Stimulated activated CD4-positive, alpha-beta T cell treated with anti-CD3 and anti-CD28 coated beads, Interleukin-2, amount 100 ng/mL, for 48 hours (primary cell): ENCODE measurements at places on chromosomes 3 and 15.

DNA sequence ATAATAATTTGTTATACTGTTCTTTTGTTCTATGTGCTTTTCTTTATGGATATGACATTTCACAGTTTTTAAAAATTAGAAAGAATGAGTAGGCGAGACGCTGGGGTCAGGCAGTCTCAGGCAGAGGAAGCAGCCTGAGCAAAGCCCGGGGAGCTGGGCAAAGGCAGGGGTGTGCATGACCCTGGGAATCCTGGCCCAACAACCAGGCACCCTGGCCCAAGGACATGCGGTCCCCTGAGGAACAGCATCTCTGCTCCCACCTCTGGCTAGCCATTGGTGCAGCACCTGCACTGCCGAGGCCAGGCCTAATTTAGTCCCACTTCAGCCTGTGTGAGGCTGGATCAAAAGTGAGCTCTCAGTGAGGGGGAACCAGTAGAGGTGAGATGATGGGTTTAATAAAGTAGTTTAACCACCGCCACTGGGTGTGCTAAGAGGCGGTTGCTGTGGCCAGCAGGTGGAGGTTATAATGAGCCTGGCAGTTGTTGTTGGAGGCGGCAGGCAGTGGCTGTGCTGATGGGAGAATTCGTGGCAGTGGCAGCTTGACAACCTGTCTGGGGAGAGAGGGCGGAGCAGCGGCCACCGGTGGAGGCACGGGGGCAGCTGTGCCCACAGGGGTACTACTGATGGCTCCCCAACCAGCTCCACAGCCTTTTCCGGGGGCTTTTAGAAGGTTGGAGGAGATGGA lies 41.5 kb downstream of the PRKCD start:
- DNase-seq = no peak

- DNase-seq = no peak
Measured at GRCh38 chr3:5136919-5137429, 14.9 kb downstream of the ARL8B start.

DNA sequence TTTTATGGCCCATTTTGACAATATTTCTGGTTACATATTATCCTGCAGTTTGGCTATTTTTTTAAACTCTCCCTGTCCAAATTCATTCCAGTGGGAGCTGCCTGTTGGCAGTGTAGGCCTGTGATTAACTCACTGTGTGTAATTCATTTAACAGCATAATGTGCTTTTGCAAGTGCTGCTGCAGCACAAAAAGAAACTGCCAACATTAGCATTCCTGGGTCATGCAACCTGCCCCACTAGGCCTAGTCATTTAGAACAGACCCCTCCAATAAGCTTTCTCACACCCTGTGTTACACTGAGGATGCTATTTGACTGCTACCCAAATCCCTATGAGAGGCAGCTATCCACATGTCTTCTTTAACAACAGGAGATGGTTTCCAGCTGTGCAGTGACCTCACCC lies 251.2 kb upstream of the UBE2E2 start:
- DNase-seq = no peak

DNA sequence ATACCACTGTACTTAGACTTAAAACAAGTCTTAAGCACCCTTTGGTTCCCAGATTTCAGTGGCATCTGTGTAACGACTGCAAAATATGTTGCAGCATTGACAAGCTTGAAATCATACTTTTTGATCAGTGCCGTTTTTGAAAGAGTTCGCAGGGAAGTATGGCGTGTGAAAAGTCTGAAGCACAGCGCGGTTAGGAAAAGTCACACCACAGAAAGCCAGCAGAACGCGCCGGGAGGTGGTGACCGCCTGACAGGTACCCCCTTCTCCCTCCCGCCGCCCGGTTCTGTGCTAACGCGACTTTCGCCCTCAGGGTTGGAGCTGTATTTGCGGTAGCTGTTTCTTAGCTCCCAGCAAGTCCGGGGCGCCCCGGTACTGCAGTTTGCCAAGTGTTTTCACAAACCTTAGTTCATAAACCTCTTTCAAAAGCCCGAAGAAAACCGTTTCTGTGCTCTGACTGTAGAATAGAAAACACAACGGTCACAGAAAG lies 481 bp upstream of the CRYBG3 start:
- DNase-seq = no peak

GRCh38 chr3:49772703-49773102 lies 13.6 kb downstream of the IP6K1 start:
- DNase-seq = no peak

- DNase-seq = no peak
Measured at GRCh38 chr15:91790836-91791235, 62.7 kb upstream of the SLCO3A1 start.

GRCh38 chr15:32747921-32748342 lies 30.1 kb downstream of the GREM1 start:
- DNase-seq = no peak

DNA sequence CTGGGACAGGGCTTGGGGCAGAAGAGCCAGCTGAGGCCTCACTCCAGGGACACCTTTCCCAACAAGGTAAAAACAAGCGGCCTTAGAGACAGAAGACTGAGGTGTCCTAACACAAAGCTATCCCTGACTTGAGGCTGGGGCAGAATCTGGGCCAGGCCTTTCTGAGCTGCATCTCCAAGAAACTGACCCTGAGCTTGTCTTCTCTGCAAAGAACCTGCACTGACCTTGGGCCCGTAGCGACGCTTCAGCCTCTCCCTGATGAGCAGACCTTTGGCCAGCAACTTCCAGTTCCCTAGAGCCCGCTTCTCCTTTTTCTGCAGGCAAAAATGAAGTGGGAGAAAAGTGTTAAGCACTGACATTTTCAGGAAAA lies 22.2 kb downstream of the TMEM43 start:
- no peak for DNase-seq

GRCh38 chr3:72230774-72231379 lies 445.9 kb upstream of the PROK2 start:
- no peak for DNase-seq

DNA sequence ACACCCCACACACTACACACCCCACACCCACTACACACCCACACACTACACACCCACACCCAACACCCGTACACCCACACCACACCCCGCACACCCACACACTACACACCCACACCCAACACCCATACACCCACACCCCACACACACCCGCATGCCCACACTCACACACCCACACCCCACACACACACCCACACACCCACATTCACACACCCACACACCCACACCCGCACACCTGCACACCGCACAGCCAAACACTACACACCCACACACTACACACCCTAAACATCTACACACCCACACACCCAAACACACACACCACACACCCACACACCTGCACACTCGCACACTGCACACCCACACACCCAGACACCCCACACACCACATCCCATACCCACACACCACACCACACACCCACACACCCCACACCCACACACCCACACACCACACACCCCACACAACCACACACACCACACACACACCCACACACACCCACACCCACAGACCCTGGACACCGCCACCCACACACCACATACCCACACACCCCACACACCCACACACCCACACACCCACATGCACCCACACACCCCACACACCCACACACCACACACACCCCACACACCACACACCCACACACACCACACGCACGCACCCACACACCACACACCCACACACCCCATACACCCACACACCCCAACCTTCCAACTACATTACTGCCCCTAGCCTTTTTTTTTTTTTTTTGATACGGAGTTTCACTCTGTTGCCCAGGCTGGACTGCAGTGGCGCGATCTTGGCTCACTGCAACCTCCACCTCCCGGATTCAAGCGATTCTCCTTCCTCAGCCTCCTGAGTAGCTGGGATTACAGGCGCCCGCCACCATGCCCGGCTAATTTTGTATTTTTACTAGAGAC lies 16.9 kb downstream of the CEP19 start:
- DNase-seq = no peak

- DNase-seq = no peak
Measured at GRCh38 chr3:183307749-183308148, 54.7 kb downstream of the B3GNT5 start.

DNA sequence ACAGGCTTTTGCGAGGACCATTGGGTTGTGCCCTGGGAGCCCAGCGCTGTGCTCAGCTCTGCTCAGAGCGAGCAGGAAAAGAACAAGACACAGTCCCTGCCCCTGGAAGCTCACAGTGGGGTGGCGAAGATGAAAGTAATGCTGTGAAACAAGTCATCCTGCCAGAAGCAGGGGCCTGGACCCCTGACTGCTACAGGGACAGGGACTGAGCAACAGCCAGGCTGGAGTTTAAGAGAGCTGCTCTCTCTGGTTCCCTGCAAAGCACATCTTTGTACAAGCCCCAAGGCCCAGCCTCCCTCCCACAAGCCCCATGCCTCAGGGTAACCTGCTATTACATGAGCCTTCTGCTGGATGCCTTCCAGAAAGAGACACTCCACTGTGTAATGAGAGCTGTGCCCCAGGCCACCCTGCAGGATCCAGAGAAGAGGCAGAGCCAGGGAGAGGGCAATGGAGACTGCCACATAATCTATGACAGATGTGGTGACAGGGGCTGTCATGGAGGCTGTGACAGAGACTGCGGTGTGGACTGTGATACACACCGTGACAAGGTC lies 7.1 kb upstream of the HCN4 start:
- DNase-seq = no peak

GRCh38 chr3:487614-488013 lies 291.1 kb downstream of the CHL1 start:
- DNase-seq = no peak

DNA sequence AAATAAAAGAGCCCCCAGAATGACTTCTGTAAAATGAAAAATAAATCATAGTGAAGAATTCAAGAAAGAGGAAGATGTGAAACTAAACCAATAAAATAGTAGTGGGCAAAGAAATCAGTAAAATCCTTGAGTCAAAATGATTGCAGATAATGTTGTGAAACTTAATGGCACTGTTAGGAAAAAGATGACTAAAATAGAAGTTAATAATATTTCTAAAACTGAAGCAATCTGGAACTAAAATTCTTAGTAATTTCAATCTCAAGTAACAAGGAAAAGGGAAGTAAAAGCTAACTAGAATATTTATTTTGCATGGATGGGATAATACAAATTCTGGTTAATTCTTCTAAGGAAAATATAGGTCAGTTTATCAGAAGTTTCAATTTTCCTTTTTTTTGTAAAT lies 84.6 kb downstream of the TMCO5A start:
- no peak for DNase-seq

- DNase-seq = peak; percentile 56
Measured at GRCh38 chr15:63605816-63606215, 8.6 kb downstream of the FBXL22 start.

- no peak for DNase-seq
Measured at GRCh38 chr3:4392992-4393391, 74.1 kb downstream of the SUMF1 start.

GRCh38 chr3:150472421-150472820 lies 64.3 kb downstream of the TSC22D2 start:
- DNase-seq = no peak

- no peak for DNase-seq
Measured at GRCh38 chr15:58588096-58588495, 156.3 kb downstream of the LIPC start.

- no peak for DNase-seq
Measured at GRCh38 chr3:7518026-7518425, 657.1 kb downstream of the GRM7 start.

GRCh38 chr3:106059953-106060517 lies 191.2 kb upstream of the CBLB start:
- DNase-seq = no peak

GRCh38 chr3:171833789-171834460 lies 9.2 kb upstream of the TMEM212 start:
- DNase-seq = no peak

DNA sequence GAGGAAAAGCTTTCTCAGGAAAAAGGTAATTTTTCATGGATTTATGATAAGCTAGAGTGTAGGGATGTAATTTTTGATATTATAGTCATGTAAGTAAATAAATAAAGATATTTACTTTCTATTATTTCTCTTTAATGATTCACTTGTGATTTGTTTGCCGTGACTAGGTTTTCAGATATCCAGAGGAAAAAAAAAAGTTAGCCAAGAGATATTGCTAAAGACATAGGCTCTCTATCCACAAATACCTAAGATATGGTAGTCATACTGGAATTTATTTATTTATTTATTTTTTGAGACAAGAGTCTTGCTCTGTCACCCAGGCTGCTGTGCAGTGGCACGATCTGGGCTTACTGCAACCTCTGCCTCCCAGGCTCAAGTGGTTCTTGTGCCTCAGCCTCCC lies 59.9 kb downstream of the AP4E1 start:
- DNase-seq = no peak

DNA sequence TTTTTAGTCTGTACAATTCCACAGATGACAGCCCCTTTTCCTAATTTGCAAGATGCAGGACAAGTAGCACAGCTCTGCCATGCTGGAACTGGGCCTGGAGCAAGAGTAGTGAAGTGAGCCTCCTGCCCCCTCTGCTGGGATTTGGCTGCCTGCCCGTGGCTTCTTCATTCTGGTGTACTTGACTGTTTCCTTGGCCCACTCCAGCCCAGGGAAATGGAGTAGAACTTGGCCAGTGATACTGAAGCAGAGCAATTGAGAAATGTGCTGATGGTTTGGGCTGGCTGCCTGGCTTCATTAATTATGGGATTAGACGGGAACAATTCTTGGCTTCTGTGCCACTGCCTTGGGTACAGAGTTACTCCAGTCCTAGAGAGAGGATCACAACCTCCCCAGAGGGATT lies 2.8 kb downstream of the GPD1L start:
- DNase-seq = no peak

GRCh38 chr3:139020868-139021234 lies at the start of gene PRR23B:
Gene PRR23B, minus strand, starts transcription at chr3:139020926. Its CDS starts 265 bp downstream, at chr3:139020661.
- DNase-seq = no peak

DNA sequence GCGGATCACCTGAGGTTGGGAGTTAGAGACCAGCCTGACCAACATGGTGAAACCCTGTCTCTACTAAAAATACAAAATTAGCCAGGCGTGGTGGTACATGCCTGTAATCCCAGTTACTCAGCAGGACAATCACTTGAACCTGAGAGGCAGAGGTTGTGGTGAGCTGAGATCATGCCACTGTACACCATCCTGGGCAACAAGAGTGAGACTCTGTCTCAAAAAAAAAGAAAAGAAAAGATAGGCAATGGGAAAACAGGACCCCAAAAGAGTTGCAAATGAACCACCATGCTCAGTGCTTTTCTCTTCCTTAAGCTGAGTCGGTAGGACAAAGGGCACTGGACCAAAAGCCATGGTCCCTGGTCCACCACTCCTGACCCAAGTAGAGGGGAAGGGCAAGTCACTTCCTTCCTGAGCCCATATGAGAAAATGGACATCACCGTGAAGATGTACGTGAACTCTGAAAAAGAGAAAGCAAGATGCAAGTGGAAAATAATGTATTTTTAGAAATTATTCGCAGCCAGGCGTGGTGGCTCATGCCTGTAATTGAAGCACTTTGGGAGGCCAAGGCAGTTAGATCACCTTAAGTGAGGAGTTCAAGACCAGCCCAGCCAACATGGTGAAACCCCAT lies 2.6 kb downstream of the ITGB5 start:
- DNase-seq = no peak

GRCh38 chr15:71392861-71393283 lies 277.6 kb downstream of the THSD4 start:
- no peak for DNase-seq

GRCh38 chr3:24454856-24455255 lies 39.8 kb downstream of the THRB start:
- no peak for DNase-seq
